Activated CD8-positive, alpha-beta T cell treated with anti-CD3 and anti-CD28 coated beads, Interleukin-2, amount 10 ng/mL, durations not matched to agents 7 days and 5 days (primary cell): ENCODE measurements at places on chromosomes 5 and 9.

DNA sequence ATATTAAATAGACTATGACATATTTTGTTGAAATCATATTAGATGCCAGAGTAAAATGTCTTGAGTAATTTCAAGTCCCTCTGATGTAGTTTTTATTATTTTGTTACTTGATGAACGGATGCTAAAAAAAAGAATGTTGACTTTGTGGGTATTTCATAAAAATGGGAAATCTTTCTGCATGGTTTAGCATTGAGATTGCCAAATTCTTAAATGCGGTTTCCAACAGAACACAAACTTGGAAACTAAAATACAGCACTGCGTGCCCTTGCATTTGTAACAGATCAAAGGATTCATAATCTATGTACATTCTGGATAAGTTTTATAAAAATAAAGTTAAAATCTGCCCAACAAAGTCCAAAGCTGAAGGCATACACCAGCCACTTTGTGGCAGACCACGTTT lies 425.5 kb upstream of the DAB2 start:
- no peak for DNase-seq

DNA sequence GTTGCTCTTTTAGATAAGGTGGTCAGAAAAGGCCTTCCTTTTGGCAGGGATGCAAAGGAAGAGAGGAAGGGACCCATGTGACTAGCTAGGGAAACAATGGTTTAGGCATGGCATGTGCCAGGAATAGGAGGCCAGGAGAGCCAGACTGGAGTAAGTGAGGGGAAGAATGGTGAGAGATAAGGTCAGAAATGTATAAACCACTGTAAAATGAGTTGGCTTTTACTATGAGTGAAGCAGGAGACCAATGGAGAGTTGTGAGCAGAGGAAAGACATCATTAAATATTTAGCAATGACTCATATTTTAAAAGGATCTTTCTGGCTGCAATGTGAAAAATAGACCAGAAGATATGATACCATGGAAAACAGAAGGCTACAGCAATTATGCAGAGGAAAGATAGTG lies 50.9 kb downstream of the AP3B1 start:
- no peak for DNase-seq

DNA sequence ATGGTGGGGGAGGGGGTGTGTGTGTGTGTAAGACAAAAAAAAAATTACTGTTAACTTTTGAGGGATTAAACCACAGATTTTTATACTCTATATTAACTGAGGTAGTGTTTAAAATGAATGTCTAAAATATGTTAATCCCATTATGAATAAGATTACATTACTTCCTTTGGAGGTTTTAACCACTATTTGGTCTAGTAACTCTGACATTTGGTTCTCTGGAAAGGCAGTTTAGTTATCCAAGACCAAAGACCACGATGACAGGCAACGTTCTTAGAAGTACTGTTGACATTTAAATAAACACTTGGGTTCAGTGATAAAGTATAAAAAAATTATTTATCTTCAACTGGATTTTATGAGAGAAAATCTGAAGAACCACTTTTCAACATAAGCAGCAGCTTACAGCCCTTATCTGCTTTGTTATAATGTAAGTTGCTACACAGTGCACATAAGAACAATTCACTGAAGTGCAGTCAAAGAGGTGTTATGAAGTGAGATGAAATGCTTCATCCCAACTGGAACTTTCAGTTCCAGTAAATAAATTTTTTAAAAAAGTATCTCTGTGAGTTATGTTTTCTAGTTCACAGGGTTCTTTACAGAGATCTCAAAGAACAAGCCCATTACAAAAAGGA lies 94.5 kb downstream of the OSMR start:
- no peak for DNase-seq

- no peak for DNase-seq
Observed at GRCh38 chr5:14156650-14157492, 13.7 kb downstream of the TRIO start.

DNA sequence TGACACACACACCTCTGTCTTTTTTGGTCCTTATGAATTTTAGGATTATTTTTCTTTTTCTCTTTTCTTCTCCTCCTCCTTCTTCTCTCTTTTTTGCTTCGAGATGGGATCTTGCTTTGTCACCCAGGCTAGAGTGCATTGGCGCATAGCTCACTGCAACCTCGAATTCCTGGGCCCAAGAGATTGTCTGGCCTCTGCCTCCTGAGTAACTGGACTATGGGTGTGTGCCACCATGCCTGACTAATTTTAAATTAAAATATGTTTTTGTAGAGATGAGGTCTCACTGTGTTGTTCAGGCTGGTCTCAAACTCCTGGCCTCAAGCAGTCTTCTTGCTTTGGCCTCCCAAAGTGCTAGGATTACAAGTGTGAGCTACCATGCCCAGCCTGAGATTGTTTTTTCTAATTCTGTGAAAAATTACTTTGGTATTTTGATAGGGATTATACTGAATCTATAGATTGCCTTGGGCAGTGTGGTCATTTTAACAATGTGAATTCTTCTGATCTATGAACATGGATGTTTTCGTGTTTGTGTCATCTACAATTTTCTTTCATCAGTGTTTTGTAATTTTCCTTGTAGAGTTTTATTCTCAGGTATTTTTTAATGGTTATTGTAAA lies 7.7 kb downstream of the AHRR start:
- no peak for DNase-seq
